A549 treated with RU486 at 1 μM for 4 hours (cell line): ENCODE measurements at places on chromosomes 7 and 10. TPM values are rescaled to one million over a fixed set of nuclear protein-coding genes. Genes with fewer than 3 reads are reported as not detected.

The RBM20 gene
- total RNA-seq = 1.4 to 1.8 TPM (median 1.6 TPM) in 5 replicates

The ASIC3 gene
- 5.7 to 12.6 TPM (median 12.2 TPM) in 5 replicates for total RNA-seq

The PDLIM1 gene
- total RNA-seq = 155 to 174 TPM (median 167 TPM) in 5 replicates

The IL6 gene
- total RNA-seq = 2.0 to 4.6 TPM (median 2.9 TPM) in 5 replicates

The TWNK gene
- total RNA-seq = 40.4 to 51.7 TPM (median 47.3 TPM) in 5 replicates

The CDC14C gene
- not detected in 5 replicates for total RNA-seq

The SPDYE2B gene
- total RNA-seq = not detected in 5 replicates

The NUTM2D gene
- total RNA-seq = 1.0 to 1.8 TPM (median 1.4 TPM) in 5 replicates

The MKX gene
- total RNA-seq = not detected in 5 replicates

The MSRB2 gene
- 10.8 to 18.7 TPM (median 16.8 TPM) in 5 replicates for total RNA-seq

The DLG5 gene
- 26.6 to 33.4 TPM (median 30.6 TPM) in 5 replicates for total RNA-seq

The HOXA2 gene
- total RNA-seq = 0.77 to 1.4 TPM (median 0.98 TPM) in 5 replicates

The ENTPD1 gene
- 0.09 to 0.12 TPM in 2 of 5 replicates, not detected in the others for total RNA-seq

The TMEM140 gene
- 1.1 to 2.0 TPM (median 1.4 TPM) in 5 replicates for total RNA-seq

The MSS51 gene
- 0.36 to 0.79 TPM (median 0.41 TPM) in 5 replicates for total RNA-seq

The HMX2 gene
- 0.10 to 0.22 TPM (median 0.15 TPM) in 3 of 5 replicates, not detected in the others for total RNA-seq

The C10orf53 gene
- total RNA-seq = not detected in 5 replicates

The NPSR1 gene
- total RNA-seq = not detected in 5 replicates

The PPP1R3A gene
- total RNA-seq = not detected in 5 replicates

The ZNF862 gene
- total RNA-seq = 1.5 to 2.8 TPM (median 2.3 TPM) in 5 replicates

The OR2A12 gene
- total RNA-seq = not detected in 5 replicates

The LLCFC1 gene
- total RNA-seq = not detected in 5 replicates

The CDNF gene
- 0.28 to 1.1 TPM (median 0.88 TPM) in 5 replicates for total RNA-seq

The BCL7B gene
- 64.3 to 77.7 TPM (median 72.6 TPM) in 5 replicates for total RNA-seq

The GRID2IP gene
- 0.03 TPM in 1 of 5 replicates, not detected in the others for total RNA-seq

The DRGX gene
- 0.03 TPM in 1 of 5 replicates, not detected in the others for total RNA-seq

The DLX6 gene
- 0.03 TPM in 1 of 5 replicates, not detected in the others for total RNA-seq

The MMP21 gene
- 0.05 TPM in 1 of 5 replicates, not detected in the others for total RNA-seq

The GJD4 gene
- 0.09 TPM in 1 of 5 replicates, not detected in the others for total RNA-seq

The PAX4 gene
- total RNA-seq = not detected in 5 replicates

The CAMK2B gene
- 0.09 to 0.46 TPM (median 0.29 TPM) in 5 replicates for total RNA-seq

The TFEC gene
- 0.06 TPM in 1 of 5 replicates, not detected in the others for total RNA-seq

The NRCAM gene
- total RNA-seq = 51.0 to 98.3 TPM (median 91.5 TPM) in 5 replicates

The ANKRD1 gene
- 5.3 to 8.7 TPM (median 7.9 TPM) in 5 replicates for total RNA-seq

The TRIL gene
- total RNA-seq = not detected in 5 replicates

The UTF1 gene
- 0.08 to 0.16 TPM (median 0.16 TPM) in 3 of 5 replicates, not detected in the others for total RNA-seq

The CPVL gene
- 0.14 to 0.34 TPM (median 0.28 TPM) in 5 replicates for total RNA-seq

The ZPBP gene
- total RNA-seq = not detected in 5 replicates

The C1GALT1 gene
- total RNA-seq = 22.7 to 40.4 TPM (median 33.6 TPM) in 5 replicates

The KLF14 gene
- total RNA-seq = 0.05 to 0.06 TPM in 2 of 5 replicates, not detected in the others
